Activated T-cell treated with anti-CD3 and anti-CD28 coated beads for 1 hour (primary cell): ENCODE measurements at places on chromosomes 7 and 10.
A peak's percentile ranks its signal among the peaks of the same experiment; 100 is the strongest.

GRCh38 chr10:113345826-113346624 lies 206.8 kb upstream of the HABP2 start:
- DNase-seq = no peak

- no peak for DNase-seq
Measured at GRCh38 chr10:92848037-92848440, 281 bp upstream of the EXOC6 start.

DNA sequence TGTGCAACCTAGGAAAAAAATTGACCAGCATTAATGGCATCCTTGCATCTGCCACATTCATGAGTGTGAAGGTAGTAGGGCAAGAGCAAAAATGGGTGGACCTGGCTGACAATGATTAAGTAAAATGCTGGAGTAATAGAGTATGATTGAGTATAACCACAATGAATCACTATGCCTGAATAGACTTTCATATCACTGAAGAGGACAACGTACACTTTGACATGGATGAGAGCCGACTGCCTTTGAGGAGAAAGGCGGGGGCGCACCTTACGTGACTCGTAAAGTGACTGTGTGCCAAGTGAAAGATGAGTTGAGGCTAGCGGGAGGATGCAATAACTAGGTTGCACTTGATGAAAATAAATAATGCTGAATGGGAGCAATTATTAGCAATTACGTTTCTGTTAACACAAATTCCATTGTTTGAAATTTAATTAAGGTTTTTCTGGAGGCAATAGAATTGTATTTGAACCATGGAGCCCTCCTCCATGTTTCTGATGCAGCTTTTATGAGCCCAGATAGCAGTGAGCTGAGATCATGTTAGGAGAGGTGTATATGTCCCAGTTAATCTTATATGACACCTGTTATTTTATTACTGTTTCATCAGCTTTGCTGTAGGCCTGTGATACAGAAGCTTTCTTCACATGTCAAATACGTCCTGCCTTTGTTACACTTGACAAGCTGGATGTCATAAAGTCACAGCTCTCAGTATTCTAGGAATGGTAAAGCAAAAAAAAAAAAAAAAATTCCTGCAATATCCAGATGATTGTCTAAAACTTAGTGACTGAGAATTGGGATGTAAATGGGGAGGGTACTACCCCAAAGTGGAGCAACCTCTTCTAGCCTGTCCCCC lies 596.5 kb downstream of the NXPH1 start:
- DNase-seq = no peak

DNA sequence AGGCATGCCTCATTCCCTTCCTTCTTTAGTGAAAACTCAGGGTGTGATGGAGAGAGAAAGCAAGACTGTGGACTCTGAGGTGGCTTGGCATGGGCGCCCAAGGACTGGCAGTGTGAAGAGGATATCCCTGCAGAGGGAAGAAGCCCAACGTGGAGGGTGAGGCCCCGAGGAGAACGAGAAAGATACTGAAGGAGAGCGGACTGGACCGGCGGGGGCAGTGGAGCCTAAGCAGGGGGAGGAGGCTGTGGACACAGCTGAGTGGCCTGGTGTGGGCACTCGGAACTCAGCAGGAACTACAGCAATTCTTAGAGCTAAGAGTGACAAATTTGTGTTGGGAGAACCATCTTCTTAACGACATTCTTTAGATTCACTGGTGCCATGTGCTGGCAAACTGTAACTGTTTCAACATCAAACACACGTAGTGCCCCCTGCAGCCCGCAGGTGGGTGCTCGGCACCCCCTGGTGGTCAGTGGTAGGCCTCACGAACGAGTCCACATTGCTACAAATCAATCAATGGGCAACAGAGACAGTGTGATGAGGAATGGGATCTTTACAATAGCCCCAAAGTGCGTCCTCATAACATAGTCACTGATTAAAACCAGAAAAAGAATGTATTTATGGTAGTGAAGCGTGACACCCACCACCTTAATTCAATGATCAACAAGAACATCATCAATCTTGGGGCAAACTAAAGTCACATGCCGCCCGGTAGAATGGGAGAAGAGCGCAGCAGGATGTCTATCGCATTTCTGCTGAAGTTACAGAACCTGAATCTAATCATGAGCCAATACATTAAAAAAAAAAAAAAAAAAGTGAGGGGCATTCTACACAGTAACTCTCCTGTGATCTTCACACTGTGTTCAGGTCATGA lies 2.0 kb upstream of the SFTPA1 start:
- peak; percentile 17 for DNase-seq

DNA sequence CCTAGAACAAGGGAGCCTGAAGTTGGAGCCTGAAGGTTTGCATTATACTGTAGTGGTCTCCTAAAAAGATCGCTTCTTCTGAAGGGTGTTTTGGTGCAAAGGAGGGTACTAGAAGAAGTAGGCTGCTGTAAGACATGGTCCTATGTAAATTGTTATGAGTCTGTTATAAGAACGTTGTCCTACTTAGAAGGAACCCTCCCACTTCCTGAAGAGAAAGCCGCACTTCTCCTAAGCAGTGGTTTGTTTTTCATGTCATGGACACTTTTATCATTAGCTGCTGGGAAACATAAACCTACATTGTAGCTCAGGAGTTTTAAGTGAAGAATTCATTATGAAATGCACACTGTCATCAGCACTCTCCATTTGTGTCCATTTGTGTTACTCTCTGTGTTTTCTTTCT lies 129.1 kb upstream of the ITGB1 start:
- no peak for DNase-seq

DNA sequence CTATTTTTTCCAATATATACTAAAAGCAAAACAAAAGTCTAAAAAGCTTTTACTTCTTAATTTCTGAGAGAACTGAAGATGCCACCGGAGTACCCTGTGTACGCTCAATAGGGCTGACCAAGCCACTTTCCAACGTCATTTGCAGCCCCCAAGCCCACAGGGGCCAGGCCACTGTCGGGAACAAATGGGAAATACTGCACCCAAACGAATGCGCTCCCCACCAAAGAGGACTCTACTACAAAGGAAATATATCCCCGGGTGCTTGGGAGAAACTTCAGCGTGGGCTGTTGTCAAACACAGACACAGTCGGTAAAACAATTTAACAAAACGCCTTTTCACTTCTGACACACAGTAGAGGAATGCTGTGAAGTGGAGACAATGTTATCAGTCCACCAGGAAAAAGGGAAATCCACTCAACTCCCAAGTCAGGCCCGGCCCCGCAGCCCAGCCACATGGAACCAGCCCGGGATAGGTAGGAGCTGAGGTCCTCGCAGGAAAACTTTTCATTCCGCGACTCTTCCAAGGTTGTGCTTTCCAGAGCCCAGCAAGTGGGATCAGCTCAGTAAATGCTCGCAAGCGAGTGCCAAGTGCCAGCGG lies 1.4 kb downstream of the PARD3 start:
- DNase-seq = no peak

DNA sequence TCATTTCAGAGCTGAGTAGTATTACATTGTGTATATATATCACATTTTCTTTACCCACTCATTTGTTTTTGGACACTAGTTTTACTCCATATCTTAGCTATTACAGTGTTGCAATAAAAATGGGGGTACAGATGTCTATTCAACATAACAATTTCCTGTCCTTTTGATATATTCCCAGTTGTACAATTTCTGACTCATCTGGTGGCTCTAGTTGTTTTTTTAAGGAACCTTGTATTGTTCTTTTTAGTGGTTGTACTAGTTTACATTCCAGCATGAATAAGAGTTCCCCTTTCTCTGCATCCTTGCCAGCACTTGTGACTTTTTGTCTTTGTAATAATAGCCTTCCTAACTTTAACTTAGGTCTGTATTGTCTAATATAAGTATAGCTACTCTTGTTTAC lies 739.9 kb downstream of the XPNPEP1 start:
- DNase-seq = no peak

DNA sequence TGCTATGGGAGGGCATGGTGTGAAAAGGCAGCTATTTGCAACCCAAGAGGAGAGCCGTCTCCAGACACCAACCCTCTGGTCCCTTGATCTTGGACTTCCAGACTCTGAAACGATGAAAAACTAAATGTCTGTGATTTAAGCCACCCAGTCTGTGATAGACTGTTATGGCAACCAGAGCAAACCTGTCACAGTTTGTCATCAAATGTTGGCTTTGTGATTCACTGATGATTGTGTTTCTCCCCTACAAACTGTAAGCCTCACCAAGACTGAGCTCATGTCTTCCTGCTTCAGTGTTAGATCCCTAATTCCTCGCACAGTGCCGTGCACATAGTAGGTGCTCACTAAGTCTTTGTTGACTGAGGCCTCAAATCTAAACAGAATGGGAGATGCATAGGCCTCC lies 224.6 kb upstream of the PITRM1 start:
- no peak for DNase-seq

DNA sequence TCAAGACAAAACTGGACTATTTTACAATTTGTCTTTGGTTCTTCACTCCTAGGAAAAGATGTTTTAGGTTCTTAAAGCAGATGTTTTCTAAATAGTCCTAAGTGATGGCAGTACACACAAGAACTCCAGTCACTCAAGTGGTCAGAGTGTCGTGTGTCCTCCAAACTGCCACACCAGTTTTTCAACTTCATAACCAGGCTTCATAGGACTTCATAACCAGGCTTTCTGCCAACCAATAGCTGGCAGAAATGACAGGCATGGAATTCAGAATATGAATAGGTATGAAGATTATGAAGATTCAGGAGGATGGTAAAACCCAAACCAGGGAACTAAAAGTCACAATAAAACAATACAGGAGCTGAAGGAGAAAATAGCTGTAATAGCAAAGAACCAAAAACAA lies 721.2 kb upstream of the SEMA3D start:
- DNase-seq = no peak

DNA sequence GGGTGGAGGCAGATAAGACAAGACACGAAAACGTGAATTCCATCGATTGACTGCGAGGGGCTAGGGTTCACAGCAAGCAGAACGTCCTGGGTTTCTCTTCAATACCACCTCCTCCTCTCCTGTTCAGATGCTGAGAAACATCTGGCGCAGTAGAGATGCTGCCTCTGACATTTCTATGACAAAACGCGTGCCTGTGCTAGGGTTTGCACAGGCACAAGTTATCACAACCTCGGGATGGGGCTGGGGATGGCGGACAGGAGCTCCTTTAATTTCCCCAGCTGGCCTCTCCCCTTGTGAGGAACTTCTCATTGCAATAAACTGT lies 99.8 kb upstream of the SVIL start:
- no peak for DNase-seq

DNA sequence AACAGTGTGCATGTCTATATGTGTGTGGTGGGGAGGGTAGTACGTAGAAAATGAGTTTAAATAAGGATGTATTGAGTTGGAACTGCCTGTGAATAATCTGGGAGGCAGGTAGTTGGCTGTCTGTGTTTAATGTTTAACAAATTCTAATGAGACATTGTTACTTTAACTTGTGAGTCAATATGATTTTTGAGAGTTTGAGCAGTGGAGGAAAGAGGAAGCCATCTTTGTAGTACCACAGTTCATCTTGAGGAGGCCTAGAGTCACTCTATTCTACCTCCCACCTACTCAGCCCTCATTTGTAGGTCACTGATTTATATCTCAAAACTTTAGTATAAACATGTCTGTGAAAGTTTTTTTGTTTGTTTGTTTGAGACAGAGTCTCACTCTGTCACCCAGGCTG lies 129.9 kb upstream of the ITGB1 start:
- no peak for DNase-seq

- no peak for DNase-seq
Measured at GRCh38 chr10:9745158-9745557, 1272.5 kb upstream of the CELF2 start.

DNA sequence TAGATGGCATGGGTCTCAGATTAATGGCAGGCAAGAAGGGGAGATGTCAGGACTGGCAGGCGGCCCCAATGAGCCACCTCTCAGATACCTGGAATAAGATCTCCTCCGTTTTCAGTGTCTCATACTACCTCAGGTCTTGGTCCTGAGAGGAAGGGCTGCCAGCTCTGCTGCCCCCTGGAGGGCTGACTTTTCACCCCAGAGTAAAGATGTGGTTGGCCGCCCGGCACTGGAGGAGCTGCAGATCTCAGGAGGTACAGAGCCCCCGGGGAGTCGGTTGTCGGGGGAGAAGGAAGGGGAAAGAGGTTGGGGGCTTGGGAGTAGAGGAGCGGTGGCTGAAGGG lies 642 bp upstream of the COL13A1 start:
- DNase-seq = no peak

DNA sequence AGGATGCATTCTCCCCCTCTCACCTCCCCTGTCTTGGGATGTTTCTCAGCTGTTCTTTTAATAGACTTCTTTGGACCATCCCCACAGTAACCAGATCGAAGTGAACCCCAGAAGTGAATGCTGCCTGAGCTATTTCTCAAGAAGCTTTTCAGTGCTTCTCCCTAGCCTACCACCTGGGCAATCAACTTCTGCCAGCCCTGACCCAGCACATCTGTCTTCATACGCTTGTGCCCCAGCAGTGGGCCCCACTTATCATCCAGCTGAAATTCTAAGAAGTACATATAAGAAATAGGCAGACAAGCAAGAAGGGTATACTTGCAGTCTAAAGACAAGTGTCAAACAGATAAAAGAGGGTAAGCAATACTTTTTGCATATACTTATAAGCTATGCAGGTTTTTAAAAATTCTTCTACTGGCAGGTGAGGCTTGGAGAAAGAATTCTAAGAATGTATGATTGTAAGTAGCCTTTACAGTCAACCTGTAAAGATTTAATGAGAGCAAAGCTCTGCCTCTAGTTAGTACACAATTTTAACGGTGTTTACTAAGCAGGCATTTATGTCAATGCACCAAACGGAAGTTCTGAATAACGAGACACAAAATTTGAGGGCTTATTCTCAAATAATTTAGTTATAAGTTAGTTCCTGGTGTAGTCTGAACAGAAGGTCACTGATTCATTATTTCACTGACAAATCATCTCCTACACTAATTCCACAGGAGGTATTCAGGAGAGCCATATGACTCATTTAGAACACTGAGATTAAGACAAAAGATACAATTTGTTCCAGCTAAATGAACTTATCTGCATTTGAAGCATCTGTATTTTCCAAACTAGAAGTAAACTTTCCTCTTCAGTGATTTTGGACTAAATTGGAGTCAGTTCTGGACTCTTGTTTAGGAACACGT lies 83.3 kb downstream of the RNLS start:
- no peak for DNase-seq

- DNase-seq = no peak
Measured at GRCh38 chr7:98233219-98234070, 18.6 kb downstream of the TECPR1 start.

DNA sequence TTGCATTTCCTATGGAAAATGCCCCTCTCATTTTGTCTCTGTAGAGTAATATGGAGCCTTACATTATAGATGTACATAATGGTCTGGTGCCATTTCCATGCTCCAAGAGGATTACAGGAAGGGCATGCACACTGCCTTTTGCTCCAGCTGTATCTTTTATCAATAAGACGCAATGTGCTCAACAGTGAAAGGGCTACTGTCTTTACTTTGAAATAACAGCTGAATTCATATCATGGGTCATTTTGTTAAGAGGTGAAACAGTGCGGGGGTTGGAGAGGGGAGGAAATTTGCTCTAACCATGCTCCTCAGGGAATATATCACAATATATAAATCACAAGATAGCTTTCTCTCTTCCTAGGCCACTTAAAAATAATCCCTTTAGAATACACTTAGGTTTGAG lies 77.7 kb downstream of the ICA1 start:
- DNase-seq = no peak

DNA sequence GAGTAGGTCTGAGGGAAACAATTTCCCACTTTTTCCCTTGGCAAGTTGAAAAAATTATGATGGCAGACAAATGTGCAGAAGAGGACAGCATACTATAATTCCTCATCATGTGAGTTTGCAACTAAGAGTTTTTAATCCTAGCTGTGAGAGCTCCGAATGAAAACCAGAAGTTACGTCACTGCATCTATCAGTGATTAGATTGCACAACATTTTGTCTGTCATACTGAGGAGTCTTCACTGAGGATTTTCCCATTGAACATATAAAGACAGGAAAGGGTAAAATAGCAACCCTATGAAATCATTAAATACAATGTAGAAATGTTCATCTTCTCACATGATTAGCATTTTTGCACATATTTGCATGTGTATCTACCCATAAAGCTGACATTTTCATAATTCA lies 45.8 kb downstream of the ZNF736 start:
- no peak for DNase-seq
